Mesenteric fat pad (tissue), 1 donor: ENCODE measurements at places on chromosomes 3 and 15. TPM values are rescaled to one million over a fixed set of nuclear protein-coding genes. Genes with fewer than 3 reads are reported as not detected.

- no peak for DNase-seq
Measured at GRCh38 chr3:127988770-127989557, 63.3 kb upstream of the SEC61A1 start.

- no peak for DNase-seq
Measured at GRCh38 chr3:37940242-37940908, 50.2 kb upstream of the VILL start.

DNA sequence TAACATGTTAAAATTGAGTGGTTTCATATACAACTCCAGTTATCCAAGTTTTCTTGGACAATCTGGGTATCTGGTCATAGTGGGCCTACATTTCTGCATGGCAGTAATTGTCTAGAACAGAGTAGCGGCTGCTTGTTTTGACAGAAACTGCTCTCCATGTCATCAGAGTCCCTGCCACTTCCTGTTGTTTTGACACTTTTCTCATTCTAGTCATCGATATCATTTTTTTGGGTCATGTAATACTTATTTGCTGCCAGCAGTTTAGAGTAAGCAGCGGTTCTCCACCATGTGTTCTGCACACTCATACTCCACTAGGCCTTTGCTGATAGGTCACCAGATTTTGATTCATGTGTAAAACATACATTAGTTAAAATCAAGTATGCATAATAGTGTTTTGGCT, 81.5 kb downstream of the SLC25A26 start:
- DNase-seq = no peak

GRCh38 chr3:170730071-170730812, 139.8 kb downstream of the RPL22L1 start:
- no peak for DNase-seq

GRCh38 chr3:45773714-45774449, 22.5 kb downstream of the SLC6A20 start:
- DNase-seq = no peak

GRCh38 chr3:62374341-62375218, 1.2 kb upstream of the FEZF2 start:
- no peak for DNase-seq

DNA sequence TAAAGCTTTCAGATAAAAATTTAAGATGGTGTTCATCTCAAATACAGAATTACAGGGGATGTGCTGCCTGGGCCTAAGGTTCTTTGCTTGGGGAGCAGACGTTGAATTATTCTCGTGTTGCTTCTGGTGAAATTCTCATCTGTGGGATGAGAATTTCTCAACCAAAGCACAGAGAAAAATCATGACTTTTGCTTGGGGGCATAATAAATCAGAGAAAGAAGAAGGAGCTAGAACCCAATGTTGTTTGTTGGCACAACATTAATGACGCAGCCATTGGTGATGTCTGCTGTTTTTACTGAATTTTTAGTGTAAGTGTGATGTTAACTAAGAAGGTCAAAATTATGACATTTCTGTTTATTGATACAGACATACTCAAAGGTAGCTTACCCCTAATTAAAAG, 35.7 kb downstream of the P3H2 start:
- DNase-seq = no peak

GRCh38 chr3:144548346-144548745, 576.7 kb downstream of the DIPK2A start:
- DNase-seq = no peak

DNA sequence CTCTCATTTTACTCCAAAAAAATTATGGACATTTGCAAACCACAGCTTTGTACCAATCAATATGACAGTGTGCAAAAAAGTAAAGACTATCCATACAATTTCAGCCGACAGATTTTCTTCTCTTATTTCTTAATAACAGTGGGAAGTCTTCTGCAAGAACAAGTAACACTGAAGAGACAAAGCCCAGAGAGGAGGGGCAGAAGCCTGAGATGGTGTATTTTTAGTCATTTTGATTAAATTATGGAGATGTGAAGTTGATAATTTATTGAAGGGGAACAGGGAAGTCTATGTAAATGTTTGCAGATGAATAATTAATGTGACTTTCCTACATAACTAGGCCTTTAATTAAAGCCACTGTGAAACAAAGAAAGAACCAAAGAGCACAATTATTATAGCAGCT, 45.7 kb upstream of the IGSF11 start:
- no peak for DNase-seq

- DNase-seq = no peak
Measured at GRCh38 chr3:3778216-3778615, 21.0 kb upstream of the LRRN1 start.

DNA sequence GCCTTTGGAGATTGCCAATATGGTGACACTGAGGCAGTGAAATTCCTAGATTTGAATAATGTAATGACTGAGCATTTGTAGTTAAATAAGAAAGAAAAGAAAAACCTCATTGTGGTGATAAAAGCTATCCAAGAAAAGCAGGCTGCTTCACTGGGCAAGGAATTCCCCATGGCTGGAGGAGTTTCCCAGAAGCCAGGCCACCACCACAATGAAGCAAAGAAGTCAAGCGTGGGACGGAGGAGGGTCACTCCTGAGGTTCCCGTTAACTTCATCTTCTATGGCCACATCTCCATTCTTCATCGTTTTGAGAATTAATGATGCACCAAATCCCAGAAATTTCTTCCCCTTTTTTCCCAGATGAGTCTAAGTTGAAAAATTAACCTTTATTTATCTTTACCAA, 185.8 kb upstream of the BCL6 start:
- no peak for DNase-seq

GRCh38 chr3:132014105-132014504, 20.7 kb downstream of the CPNE4 start:
- DNase-seq = no peak

DNA sequence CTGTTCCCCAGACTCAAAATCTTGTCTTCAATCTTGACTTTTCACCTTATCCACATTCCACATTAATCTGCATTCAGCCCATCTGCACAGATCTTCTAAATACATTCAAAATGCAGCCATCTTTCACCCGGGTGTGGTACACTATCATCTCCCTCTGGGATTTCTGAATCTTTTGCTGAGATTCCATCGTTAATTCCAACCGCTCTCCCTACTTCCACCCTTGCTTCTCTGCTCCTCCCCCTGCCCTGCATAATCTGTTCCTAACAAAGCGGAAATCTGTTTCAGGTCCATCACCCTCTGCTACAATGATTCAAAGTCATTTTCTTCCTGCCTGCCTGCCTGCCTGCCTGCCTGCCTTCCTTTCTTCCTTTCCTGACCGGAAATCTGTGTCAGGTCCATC, 7.9 kb upstream of the GOLGA8B start:
- DNase-seq = no peak

GRCh38 chr3:52182196-52182595, 15.8 kb upstream of the ALAS1 start:
- no peak for DNase-seq

DNA sequence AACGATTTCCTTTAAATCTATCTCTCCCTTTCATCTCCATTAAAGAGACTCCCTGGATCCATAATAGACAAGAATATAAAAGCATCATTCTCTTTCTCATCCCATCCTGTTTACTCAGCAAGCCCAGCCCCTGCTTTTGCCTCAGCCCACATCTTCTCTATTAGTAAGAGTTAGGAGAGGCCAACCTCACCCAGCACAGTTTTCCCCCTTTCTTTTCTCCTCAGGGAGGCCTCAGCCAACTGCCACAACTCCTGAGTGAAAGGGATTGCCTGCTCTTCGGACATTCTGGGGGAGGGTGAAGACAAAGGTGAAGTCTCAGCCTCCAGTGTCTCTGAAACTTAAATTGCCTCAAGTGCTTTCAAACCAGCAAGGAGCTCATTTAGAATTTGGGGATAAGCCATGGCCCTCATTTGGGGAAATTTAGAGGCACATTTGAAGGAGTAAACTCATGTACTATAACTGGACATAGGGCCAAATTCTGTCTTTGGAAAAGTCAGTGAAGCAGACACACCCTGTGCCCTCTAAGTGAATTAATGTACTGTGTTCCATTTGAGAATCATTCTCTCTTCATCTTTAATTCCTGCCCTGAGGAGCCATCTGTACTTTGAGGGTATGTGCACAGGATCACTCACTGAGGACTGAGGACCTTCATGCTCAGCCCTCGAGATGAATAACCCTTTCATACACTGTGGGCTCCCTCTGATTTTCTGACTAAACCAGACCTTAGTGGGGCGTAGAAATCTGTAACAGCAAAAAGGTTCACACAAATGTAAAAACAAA, 82.5 kb downstream of the SOX2 start:
- no peak for DNase-seq

GRCh38 chr3:141881702-141882101, 5.3 kb downstream of the ATP1B3 start:
- no peak for DNase-seq

DNA sequence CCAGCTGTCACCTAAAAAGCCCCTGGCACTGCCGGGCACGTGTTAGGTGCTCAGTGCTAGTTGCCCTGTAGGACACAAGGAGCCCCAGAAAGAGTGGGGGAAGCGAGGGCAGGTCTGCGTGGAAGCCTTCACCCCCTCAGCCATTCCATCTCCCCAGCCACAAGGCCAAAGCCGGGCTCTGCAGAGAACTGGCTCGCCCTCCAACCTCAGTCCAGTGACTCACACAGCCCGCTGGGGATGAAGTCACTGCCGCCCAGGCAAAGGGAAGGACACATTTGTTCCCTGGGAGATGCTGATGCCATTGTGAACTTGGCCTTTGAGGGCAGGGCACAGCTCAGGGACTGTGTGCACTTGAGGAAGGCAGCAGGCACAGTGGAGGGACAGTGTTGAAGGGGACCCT, 48.1 kb downstream of the IQSEC1 start:
- no peak for DNase-seq

GRCh38 chr3:411226-411625, 214.7 kb downstream of the CHL1 start:
- no peak for DNase-seq

GRCh38 chr15:25947323-25948314, 84.5 kb upstream of the ATP10A start:
- no peak for DNase-seq

Gene KCTD6
- 8.0 TPM for total RNA-seq

Gene GOLGA8S
- total RNA-seq = 0.26 TPM

Gene CCDC14
- 18.6 TPM for total RNA-seq

Gene TMEM108
- total RNA-seq = 1.5 TPM

Gene PPP1R14D
- not detected for total RNA-seq

Gene SLC6A6
- total RNA-seq = 49.3 TPM

Gene KPNA4
- 64.3 TPM for total RNA-seq
